GM13977 (cell line): ENCODE measurements at places on chromosomes 6 and 20.

GRCh38 chr6:45959534-45960145 is 56.0 kb downstream of the CLIC5 start:
- no peak for DNase-seq

- DNase-seq: peak; percentile 55
Observed at GRCh38 chr6:37103169-37104039, 66.5 kb upstream of the PIM1 start.

DNA sequence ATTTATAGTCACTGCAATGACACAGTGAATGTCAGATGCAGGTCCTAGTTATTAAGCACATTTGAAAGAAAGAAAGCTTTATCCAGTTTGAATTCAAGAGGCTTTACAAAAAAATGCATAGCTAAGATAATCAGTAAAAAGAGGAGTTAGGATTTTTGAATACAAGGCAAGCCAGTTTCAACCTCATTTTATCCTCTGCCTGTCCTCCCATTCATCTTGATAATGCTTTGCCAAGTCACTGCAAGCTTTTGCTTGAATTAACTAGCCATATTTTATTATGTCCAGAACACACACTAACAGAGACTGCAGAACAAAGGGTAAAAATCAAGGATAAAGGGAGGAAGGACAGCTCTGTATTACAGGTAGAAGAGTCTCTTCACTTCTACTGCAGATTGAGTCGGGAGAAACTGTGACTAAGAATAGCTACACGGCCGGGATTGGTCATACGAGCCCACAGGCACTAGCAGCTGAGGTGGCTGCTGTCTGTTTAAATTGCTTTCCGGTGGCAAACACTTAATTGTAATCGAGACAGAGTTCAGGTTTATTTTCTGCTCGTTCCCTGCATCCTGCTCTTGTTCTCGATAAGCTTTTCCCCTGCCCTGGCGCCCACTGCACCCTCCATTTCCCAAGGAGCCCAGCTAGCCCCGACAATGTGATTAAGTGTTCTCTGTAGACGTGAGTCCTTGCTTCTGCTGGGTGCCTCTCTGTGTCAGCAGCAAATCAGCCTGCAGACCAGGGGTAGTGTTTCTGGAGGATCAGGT is 30.5 kb upstream of the AKAP12 start:
- no peak for DNase-seq

DNA sequence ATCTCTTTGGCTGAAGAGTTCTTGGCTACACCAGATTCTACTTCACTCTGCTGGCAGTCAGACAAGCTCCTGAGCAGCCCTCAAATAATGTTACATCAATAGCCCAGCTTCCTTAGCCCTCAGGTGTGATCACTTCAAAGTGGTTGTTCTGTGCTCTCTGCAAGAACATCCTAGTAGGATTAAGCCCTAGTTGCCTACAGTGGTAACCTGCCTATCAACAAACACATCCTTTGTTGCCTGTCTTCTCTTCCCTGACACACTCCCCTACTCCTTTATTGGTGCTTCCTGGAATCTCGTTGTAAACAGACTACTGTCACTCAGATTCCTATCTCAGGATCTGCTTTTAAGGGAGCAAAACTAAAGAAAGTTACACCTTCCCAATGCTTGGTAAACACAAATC is 45.1 kb upstream of the TASP1 start:
- DNase-seq: no peak

GRCh38 chr20:49765413-49765736 is 47.3 kb upstream of the SLC9A8 start:
- no peak for DNase-seq

GRCh38 chr6:149246691-149247384 is 70.7 kb upstream of the TAB2 start:
- DNase-seq: peak; percentile 36

DNA sequence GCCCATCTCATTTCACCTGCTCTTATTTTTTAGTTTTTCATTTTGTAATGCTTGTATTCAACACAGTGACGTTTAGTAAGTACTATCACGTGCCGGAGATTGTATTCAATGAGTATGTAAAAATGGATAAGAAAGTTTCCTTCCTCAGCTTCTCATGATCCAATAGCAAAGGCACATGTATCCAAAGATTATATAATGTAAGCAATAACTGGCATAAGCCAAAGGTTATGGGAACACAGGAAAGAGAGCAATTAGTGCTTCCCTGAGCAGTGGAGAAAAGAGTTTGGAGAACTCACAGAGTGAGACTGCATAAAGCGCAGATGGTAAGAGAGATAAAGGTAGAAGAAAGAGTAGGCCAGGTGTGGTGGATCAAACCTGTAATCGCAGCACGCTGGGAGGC is 21.8 kb upstream of the LTV1 start:
- no peak for DNase-seq

DNA sequence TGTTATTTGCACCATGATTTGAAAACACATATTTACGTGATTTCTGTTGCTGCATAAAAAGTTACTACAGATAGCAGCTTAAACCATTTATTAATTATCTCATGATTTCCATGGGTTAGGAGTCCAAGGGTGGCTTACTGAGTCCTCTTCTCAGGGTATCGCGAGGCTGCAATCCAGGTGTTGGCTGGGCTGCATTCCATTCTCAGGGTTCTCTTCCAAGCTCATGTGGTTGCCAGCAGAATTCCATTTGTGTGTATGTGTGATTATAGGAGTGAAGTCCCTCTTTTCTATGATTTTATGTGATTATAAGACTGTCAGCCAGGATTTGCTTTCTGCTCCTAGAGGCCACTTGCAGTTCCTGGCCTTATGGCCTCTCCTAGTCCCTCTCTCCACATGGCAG is 135.1 kb downstream of the FAM83B start:
- DNase-seq: no peak

GRCh38 chr6:133681891-133682290 is 207.0 kb upstream of the TCF21 start:
- DNase-seq: no peak

GRCh38 chr6:149544646-149545257 is 1.1 kb downstream of the PPIL4 start:
- DNase-seq: no peak

GRCh38 chr6:41970436-41970846 is 28.8 kb upstream of the CCND3 start:
- DNase-seq: no peak

- DNase-seq: no peak
Observed at GRCh38 chr6:139846538-139847456, 472.3 kb upstream of the CITED2 start.

DNA sequence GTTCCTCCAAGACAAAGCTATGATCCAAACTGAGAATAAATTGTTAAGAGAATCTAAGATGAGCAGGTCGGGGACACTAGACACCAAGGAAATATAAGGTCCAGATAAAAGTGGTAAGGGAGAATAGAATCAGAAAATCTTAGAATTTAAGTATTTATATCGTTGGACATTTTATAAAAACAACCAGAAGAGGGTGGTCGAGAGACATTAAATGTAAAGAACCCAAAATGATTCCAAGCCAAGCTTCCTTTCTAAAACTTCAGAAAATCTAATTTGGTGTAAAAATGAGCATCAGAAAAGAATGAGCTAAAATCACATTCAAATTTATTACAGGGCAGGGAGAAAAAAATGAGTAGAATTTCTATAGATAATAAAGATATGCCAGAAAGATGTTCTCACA is 97.8 kb upstream of the OGFRL1 start:
- no peak for DNase-seq

- no peak for DNase-seq
Observed at GRCh38 chr6:16999491-17000436, 102.1 kb upstream of the STMND1 start.
